ENCODE measurements at places on chromosomes 12 and 14. TPM values are rescaled to one million over a fixed set of nuclear protein-coding genes. Genes with fewer than 3 reads are reported as not detected.
A peak's percentile ranks its signal among the peaks of the same experiment; 100 is the strongest.

GRCh38 chr14:106578481-106578880, 1052.1 kb downstream of the TMEM121 start:
- DNase-seq, result no peak

GRCh38 chr12:111519083-111519482, 80.0 kb downstream of the ATXN2 start:
- no peak for DNase-seq

- DNase-seq, result peak; percentile 59
Measured at GRCh38 chr12:47032644-47033043, 46.8 kb upstream of the PCED1B start.

GRCh38 chr12:9363145-9363544, 154.9 kb upstream of the PZP start:
- no peak for DNase-seq

GRCh38 chr12:22255097-22255496, 79.4 kb downstream of the ST8SIA1 start:
- DNase-seq, result no peak

DNA sequence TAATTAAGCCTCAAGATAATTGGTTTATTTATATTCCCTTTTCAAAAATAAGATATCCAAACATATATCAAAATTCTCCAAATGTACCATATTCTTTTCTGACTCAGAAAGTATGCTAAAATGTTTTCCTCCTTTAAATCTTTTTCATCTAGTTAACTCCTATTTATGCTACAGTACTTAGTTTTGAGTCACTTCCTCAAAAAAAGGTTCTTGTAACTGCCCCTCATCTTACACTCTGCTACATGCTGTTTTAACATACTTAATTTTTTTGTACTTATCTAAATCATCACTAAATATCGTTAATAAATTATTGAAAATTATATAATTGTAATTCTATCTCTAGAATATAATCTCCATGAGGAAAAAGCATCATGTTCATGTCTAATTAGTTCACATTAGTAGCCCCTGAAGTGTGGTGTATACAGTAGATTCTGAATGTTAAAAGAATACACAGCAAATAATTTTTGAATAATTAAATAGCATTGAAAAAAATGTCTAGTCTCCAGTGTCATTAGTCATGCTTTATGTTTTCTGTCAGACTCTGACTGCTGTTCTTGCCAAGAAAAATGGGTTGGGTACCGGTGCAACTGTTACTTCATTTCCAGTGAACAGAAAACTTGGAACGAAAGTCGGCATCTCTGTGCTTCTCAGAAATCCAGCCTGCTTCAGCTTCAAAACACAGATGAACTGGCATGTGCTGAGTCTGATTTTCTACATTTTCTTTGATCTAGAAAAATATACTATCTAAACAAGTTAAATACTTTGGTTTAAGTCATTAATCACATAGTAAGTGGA, 3.5 kb downstream of the KLRD1 start:
- no peak for DNase-seq

DNA sequence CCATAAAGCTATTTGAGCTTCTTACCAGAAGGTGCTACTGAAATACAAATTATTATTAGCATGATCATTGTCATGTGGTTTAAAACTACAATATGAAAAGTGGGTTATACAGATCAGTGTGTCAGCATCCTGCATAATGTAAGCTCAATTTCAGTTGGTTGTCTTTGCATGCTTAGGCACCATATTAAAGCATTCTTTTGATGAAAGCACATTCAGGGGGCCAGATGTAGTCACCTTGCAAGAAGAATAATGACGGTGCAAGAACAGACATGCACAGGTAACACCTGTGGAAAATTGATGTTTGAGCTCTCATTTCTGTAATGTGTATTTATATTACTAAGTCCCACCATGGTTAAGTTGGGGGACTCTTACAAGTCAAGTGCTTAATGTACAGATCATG, 123.9 kb downstream of the PAX9 start:
- DNase-seq, result no peak

DNA sequence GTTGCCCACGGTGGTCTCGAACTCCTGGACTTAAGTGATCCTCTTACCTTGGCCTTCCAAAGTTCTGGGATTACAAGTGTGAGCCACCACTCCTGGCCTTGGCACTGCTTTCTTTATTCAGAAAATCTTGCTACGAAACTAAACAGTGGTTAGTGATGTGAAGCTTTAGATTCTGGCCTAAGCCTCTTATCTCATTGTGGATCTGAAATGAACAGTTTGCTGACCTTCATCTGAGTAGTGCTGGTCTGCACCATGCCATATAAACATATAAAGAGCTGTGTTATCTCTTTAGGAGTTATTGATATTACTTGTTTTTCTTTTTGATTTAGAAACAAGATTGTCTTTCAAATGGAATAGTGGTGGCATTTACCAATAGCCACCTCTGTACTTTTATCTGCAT, 22.6 kb downstream of the SRGAP1 start:
- DNase-seq, result no peak

DNA sequence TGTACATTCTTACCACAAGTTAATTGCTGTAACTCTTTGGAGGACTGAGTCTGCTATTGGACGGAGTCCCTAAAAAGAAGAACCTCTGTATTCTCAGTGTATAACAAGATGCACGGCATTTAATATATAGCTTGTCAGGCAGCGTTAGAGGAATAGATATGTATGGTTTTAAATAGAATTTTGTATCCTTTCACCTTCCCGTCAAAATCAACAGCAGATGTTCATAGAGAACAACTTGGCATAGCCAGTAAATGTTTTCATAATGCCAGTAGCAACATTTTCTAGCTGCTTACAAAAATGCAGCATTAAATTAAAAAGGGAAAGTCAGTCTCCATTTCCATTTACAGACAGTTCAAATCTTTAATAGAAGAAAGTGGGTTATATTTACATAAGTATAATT, 6.8 kb downstream of the SCYL2 start:
- DNase-seq, result no peak

- no peak for DNase-seq
Measured at GRCh38 chr12:14893506-14894250, 8.0 kb upstream of the MGP start.

DNA sequence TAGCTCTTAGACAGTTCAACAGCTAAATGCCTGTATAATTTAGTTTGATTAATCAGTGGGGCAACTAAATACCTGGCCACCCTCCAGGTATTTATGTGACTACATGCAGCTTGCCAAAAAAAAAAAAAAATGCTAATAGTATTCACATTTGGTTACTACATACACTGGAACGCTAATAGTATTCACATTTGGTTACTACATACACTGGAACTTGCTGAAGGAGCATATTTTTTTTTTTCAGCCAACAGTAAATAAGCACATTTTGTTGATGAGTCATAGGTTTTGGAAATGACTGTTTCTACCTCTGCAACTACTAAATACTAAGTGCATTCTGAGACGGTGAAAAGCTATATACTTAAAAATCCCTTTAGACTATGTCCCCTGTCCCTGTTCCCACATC, 1172.3 kb downstream of the LRFN5 start:
- DNase-seq, result peak; percentile 35

DNA sequence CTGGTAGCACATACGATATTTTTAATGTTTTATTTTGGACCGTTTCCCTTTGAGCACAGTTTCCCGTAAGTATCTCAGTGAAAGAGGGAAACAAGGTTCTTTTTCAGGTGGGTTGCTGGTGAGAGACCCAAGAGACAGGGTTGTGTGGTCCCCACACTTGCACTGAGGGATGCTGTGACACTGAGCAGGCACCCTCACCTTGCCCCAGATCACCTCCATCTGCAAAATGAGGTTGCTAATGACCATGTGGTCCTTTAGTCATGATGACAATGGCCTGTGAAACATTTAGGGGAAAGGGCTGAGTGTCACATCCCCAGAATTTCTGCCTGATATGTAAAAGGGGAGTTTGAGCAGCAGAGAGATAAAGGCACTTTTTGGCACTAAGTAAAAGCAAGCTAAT, 4.3 kb downstream of the CCND2 start:
- no peak for DNase-seq

Gene KRT7
- total RNA-seq, result 0.29 TPM

Gene LRRIQ1
- 0.15 TPM for total RNA-seq

Gene CEBPE
- not detected for total RNA-seq

Data from H4 (cell line).